ENCODE measurements at places on chromosomes 11 and 22.

GRCh38 chr11:110467556-110467955 lies 37.8 kb downstream of the FDX1 start:
- no peak for DNase-seq

DNA sequence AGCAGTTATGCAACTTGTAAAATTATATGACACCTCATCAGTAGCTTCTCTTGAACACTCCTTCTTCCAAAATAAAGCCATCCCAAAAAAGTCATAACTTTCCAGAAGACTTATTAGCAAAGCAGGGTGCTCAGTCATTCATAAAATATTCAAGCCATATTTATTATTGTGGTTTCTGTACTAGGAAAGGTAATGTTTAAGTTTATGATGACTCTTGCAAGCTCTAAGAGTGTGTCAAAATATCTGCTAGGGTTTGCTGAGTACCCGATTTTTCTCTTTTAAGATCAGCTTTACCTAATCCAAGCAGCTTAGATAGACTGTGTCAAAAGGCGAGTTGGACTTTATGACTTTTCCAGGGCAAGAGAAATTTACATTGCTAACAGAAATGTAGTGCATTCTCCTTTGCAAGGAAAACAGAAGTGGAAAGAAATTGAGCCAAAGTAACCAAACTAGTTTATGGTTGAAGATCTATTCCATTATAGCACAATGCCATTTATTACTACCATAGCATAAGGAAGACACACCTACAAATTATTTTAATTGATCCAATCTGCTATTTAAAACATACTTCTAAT lies 98.0 kb upstream of the SOX6 start:
- DNase-seq: no peak

GRCh38 chr11:13391217-13391616 lies 71.8 kb downstream of the BTBD10 start:
- no peak for DNase-seq

GRCh38 chr11:109267293-109268095 lies 154.5 kb upstream of the C11orf87 start:
- no peak for DNase-seq

- DNase-seq: no peak
These were observed 336.8 kb downstream of the GUCY1A2 start for GRCh38 chr11:106681435-106681834.

- DNase-seq: no peak
These were observed 282.3 kb upstream of the CCDC90B start for GRCh38 chr11:83568516-83568915.

DNA sequence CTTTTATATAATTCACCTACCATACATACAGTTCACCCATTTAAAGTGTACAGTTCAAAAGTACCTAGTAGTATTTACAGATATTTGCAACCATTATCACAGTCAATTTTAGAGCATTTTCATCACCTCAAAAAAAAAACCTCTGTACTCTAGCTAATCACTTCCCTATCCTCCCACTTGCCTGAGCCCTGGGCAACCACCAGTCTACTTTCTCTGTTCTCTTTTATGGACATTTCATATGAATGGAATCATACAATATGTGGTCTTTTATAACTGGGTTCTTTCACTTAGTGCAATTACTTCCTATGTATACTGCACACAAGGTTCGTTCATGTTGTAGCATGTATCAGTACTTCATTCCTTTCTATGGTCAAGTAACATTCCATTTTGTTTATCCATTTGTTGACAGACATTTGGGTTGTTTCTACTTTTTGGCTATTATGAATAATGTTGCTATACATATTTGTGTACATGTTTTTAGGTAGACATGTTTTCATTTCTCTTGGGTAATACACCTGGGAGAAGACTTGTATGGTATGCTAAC lies 17.8 kb upstream of the NEU3 start:
- no peak for DNase-seq

DNA sequence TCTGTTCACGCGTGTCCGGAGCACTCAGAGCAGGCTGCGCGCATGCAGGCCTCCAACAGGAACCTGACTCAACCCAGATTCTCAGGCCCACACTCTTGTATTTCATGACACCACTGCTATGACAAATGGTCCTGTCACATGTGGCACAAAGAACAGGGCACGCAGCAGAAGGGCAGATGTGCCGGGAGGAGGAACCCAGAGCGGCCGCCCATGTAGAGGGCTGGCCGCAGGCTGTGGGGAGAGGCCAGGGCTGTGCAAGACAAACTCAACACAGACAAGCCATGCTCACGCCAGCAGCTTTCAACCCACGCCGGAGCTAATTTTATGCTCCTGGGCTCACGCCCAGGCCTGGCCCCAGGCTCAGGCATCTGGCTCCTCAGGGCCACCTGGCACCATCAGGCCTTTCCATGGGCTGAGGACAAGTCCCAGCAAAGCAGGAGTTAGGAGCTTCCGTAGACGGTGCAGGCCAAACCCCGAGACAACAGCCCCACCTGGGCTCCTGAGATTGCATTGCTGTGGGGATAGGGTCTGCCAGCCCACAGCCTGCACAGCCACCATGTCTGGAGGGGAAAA lies 40.0 kb downstream of the DUSP8 start:
- no peak for DNase-seq
